ENCODE measurements at places on chromosomes 12 and 14.

DNA sequence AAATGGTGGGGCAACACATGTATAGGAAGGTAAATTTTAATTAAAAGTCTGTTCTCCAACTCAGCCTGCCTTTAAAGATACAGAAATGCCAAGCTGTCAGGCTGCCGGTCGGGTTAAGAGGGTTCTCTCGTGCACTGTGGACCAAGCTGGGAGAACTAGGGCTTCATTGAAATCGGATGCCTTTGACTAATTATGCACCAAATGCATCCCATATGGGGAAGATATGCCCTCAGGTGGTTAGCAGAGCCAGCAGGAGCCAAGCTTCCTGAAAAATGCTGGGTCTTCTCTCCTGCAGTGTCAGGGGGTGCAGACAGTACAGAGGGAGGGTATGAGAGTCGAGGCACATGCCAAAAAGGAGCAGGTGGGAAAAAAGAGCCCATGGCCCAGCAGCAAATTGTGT lies 236.1 kb downstream of the CACNA1C start:
- DNase-seq, result peak; percentile 12

- peak; percentile 61 for DNase-seq
Measured at GRCh38 chr12:48969833-48970701, 1.5 kb downstream of the WNT10B start.

- no peak for DNase-seq
Measured at GRCh38 chr12:45634273-45634917, 95.1 kb upstream of the ARID2 start.

DNA sequence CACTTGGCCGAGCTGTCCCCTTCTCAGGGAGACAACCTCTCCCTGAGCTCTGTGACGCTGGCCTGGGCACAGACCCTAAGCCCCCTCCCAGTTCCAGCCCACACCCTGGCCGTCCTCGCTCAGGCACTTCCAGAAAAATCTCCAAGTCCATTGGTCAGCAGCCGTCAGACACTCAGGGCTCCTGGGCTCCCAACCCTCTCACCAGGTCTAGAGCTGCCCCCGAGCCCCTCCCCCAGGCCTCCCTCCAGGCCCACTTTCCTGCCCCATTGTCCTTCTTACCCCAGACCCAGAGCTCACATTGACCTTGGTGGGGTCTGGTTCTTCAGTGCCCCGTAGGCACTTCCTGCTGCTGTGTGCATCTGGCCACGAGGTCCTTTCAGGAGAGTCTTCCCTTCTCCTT lies 249.3 kb upstream of the RTL1 start:
- no peak for DNase-seq

GRCh38 chr12:89517720-89518119 lies 6.9 kb downstream of the GALNT4 start:
- no peak for DNase-seq

- no peak for DNase-seq
Measured at GRCh38 chr12:62259631-62259992, 592 bp upstream of the USP15 start.

GRCh38 chr12:6295094-6295811 lies 15.2 kb upstream of the PLEKHG6 start:
- no peak for DNase-seq
